ENCODE measurements at places on chromosomes 11 and 22. TPM values are rescaled to one million over a fixed set of nuclear protein-coding genes. Genes with fewer than 3 reads are reported as not detected.

GRCh38 chr11:2990617-2991451, 1.3 kb downstream of the NAP1L4 start:
- H3K4me1 ChIP-seq = no peaks in the 10 kb centered on the region
- peak overlapping the region; percentile 92 for H3K4me3 ChIP-seq
- DNase-seq = no peak

DNA sequence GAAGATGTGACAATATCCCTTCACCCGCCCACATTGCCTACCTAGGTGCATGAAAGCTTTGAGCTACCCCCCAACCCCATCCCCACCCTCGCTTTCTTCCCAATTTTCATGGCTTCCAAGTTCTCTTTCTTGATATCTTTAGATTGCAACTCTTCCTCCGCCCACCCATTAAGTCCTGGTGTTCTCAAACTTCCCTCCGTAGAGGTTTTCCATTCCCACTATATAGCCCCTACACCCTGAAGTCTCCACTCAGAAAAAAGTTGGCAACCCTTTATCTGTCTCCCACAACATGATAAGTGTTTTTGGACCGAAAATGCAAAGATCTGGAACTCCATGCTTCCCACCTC, 572 bp downstream of the ZNF70 start:
- H3K27ac ChIP-seq = peak overlapping the region; percentile 42
- H3K27me3 ChIP-seq = no peaks in the 10 kb centered on the region
- H3K4me1 ChIP-seq = no peaks in the 10 kb centered on the region
- DNase-seq = no peak

DNA sequence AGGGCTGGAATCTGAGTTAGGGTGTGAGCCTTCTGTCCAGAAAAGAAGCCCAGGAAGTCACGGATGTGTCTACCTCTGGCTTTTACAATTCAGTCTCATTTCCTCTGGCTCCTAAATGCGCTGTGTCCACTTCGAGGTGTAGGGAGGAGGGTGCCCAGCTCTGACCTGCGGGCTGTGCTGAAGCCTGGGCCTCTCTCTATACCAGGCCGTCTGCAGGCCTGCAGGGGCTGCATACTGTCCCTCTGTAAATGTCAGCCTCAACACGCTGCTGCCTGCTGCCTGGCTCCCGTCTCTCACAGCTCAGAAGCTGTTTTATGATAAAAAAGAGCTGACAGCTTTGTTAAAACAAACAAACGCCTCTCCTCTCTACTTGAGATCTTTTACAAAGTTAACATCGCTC, 14.5 kb downstream of the ARVCF start:
- H3K4me3 ChIP-seq = no peak overlapping the region
- H3K36me3 ChIP-seq = no peaks in the 10 kb centered on the region
- peaks cover 4% of the 10 kb centered on the region for H3K27me3 ChIP-seq

DNA sequence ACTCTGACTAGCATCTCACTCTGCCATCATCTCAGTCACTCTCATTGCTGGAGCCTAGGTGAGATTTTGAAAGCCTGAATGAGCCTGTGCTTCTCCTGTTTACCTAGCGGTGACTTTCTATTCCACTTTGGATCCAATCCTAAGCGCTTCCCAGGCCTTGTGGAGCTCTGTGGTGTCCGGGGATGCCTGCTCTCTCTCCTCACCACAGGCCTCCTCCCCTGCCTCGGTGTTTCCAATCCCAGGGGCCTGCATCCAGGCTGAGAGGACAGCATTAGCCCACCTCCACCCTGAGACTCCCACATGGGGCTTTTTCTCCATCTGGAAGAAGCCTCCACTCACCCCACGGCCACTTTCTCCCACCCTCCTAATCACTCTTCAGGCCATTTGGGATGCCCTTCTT, 380.3 kb downstream of the NTM start:
- no peaks in the 10 kb centered on the region for H3K36me3 ChIP-seq
- peaks cover 17% of the 10 kb centered on the region for H3K4me1 ChIP-seq
- peak overlapping the region; percentile 80 for H3K27ac ChIP-seq
- H3K27me3 ChIP-seq = no peaks in the 10 kb centered on the region
- no peak for DNase-seq

DNA sequence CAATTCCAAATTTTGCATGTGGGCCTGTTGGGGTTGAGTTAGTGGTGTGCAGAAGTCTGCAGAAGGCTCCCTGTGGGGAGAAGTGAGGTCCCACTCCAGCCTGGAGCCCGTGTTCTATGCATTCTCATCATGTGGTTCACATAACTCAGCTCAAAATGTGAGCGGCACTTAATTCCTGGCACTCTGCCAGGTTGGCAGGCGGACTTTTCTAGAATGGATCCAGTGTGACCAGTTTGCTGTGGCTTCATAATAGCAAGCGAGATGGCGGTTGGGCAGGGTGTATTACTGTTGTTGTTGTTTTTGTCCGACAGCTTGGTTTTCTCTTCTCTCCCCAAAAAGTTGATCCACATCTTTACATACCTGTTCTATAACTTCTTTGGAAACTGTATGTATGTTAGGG, 146.8 kb upstream of the TTC12 start:
- no peak for DNase-seq
- H3K27me3 ChIP-seq = no peaks in the 10 kb centered on the region
- H3K36me3 ChIP-seq = no peaks in the 10 kb centered on the region
- H3K4me1 ChIP-seq = no peaks in the 10 kb centered on the region

- H3K4me3 ChIP-seq = no peak overlapping the region
- no peak for DNase-seq
- no peaks in the 10 kb centered on the region for H3K27me3 ChIP-seq
- H3K4me1 ChIP-seq = peaks cover 4% of the 10 kb centered on the region
- H3K36me3 ChIP-seq = no peaks in the 10 kb centered on the region
Observed at GRCh38 chr22:30697975-30698374, 3.3 kb downstream of the OSBP2 start.

- DNase-seq = peak; percentile 56
- H3K36me3 ChIP-seq = no peaks in the 10 kb centered on the region
- H3K27ac ChIP-seq = no peak overlapping the region
- no peaks in the 10 kb centered on the region for H3K4me1 ChIP-seq
- no peaks in the 10 kb centered on the region for H3K27me3 ChIP-seq
Observed at GRCh38 chr11:102293873-102294601, 23.2 kb upstream of the BIRC3 start.

DNA sequence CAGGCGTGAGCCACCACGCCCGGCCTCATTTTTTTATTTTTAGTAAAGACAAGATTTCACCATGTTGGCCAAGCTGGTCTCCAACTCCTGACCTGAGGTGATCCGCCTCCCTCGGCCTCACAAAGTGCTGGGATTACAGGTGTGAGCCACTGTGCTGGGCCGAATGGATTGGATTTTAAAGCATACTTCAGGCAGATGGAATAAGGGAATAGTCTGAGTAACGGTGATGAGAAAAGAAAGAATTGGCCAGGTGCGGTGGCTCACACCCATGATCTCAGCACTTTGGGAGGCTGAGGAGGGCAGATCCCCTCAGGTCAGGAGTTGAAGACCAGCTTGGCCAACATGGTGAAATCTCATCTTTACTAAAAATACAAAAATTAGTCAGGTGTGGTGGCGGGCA, 2.1 kb upstream of the CBL start:
- no peak overlapping the region for H3K4me3 ChIP-seq
- H3K36me3 ChIP-seq = no peaks in the 10 kb centered on the region
- no peak for DNase-seq
- peaks cover 5% of the 10 kb centered on the region for H3K4me1 ChIP-seq
- no peak overlapping the region for H3K27ac ChIP-seq

GRCh38 chr22:36144886-36145541, 15.5 kb downstream of the APOL3 start:
- H3K4me3 ChIP-seq = no peak overlapping the region
- peaks cover 4% of the 10 kb centered on the region for H3K4me1 ChIP-seq
- H3K27ac ChIP-seq = no peak overlapping the region
- no peaks in the 10 kb centered on the region for H3K36me3 ChIP-seq

DNA sequence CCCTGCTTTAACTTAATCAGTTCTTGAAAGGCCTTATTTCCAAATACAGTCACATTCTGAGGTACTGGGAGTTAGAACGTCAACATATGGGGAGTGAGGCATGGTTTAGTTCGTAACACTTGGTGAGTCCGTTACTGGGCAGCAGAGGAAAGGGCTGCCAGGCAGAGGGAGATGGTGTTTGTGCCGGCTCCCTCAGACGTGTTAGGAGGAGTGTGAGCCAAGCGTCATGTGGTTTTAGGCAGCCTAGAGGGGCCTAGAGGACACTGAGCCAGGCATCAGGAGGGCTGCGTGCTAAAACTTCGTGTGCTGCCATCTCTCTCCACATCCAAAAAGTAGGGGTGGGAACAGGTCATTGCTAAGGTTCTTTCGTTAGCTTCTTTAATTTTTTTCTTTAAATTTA, 10.2 kb downstream of the BCR start:
- no peaks in the 10 kb centered on the region for H3K4me1 ChIP-seq
- no peaks in the 10 kb centered on the region for H3K36me3 ChIP-seq
- no peaks in the 10 kb centered on the region for H3K27me3 ChIP-seq
- no peak overlapping the region for H3K27ac ChIP-seq

DNA sequence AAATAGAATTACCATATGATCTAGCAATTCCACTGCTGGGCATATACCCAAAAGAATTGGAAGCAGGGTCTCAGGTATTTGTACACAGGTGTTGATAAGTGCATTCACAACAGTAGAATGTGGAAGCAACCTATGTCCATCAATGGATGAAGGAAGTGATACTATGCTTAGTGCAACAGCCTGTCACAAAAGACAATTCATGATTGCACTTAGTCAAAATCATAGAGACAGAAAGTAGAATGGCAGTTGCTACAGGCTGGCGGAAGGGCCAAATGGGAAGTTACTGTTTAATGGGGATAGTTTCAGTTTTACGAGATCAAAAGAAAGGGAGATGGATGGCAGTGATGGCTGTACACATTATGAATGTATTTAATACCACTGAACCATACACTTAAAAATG, 42.0 kb downstream of the SGSM3 start:
- peaks cover 5% of the 10 kb centered on the region for H3K4me1 ChIP-seq
- H3K36me3 ChIP-seq = peaks cover 36% of the 10 kb centered on the region
- no peak overlapping the region for H3K4me3 ChIP-seq
- no peaks in the 10 kb centered on the region for H3K27me3 ChIP-seq

DNA sequence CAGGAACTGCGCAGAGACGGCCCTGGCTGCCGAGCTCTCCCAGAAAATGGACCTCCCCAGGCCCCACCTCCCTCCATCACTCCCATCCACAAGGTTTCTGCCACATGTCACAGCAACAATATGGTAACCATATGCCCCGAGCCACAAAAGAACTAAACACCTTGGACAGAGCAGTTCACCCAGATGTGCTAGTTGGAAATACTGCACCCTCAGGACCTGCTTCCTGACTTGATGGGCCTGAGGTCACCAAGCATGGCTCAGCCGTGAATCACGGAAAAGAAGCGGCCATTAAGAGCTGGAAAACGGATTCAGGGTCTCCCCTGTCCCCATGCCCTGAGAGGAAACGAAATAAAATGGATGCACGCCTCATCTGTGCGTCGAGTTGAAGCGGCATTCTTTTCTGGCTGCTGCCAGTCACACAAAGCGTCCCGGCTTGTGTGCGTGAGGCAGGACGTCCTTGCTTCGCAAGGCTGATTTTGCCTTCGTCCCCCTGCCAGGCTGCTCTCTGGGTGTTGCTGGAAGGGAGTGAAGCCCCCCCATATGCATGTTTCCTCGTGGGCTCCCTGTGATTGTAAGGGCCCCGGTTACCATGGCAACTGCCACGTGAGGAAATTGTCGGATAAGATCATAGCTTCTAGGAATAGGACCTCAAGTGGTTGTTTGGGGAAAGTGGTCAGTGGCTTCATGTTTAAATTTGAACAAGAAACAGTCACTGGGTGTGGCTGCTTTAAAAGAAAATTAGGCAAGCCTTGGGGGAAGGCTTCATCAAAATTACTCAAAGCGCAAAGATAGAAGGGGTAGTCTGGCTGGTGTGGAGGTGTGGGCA, 51.7 kb downstream of the FLI1 start:
- H3K36me3 ChIP-seq = no peaks in the 10 kb centered on the region
- DNase-seq = peak; percentile 38
- no peaks in the 10 kb centered on the region for H3K27me3 ChIP-seq
- no peak overlapping the region for H3K4me3 ChIP-seq

DNA sequence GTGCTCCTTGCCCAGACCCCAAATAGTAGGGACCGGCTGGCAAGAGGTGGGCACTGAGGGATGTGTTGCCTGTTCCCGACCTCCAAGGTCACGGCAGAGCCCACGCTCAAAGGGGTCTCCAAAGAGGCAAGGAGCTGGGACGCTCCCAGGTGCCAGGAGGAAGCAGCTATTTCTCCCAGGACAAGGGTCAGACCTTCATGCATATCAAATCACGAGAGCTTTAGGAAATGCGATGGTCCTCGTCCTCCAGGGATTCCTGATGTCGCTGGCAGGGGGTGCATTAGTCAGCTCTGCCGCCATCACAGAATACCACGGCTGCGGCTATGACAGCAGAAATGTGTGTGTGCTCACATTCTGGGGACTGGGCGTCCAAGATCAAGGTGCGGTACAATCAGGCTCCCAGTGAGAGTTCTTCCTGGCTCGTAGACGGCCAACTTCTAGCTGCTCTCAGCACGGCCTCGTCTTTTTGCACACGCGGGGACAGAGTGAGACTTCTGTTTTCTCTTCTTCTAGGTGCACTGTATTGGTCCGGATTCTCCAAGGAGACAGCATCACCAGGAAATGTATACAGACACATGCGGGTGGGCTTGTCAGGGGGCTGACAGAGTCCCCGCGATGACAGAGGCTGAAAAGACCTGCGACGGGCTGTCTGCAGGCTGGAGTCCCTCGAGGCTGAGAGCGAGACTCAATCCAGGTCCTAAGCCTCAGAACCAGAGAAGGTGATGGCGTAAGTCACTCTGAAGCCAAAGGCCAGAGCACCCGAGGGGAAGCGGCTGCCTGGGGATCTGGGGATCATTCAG, 81.6 kb downstream of the SHANK2 start:
- DNase-seq = no peak
- no peaks in the 10 kb centered on the region for H3K27me3 ChIP-seq
- H3K4me1 ChIP-seq = no peaks in the 10 kb centered on the region
- no peak overlapping the region for H3K27ac ChIP-seq

- H3K27me3 ChIP-seq = no peaks in the 10 kb centered on the region
- DNase-seq = no peak
- no peak overlapping the region for H3K27ac ChIP-seq
- H3K4me3 ChIP-seq = no peak overlapping the region
- no peaks in the 10 kb centered on the region for H3K36me3 ChIP-seq
Observed at GRCh38 chr22:28568099-28568498, 111.5 kb downstream of the TTC28 start.

Gene OR4C6
- total RNA-seq = not detected

Gene PLEKHA7
- total RNA-seq = under 0.01 TPM

Gene PDE3B
- 11.2 TPM for total RNA-seq

Gene GGTLC2
- not detected for total RNA-seq
